A549 treated with CORT108297 at 1 μM for 4 hours (cell line): ENCODE measurements at places on chromosomes 7 and 10. TPM values are rescaled to one million over a fixed set of nuclear protein-coding genes. Genes with fewer than 3 reads are reported as not detected.

Gene PON1
- total RNA-seq, result 0.29 to 1.2 TPM (median 0.68 TPM) in 5 replicates

Gene JAKMIP3
- total RNA-seq, result 1.4 to 1.8 TPM (median 1.7 TPM) in 5 replicates

Gene NXPH1
- total RNA-seq, result not detected in 5 replicates

Gene C10orf67
- total RNA-seq, result 0.05 to 0.17 TPM (median 0.06 TPM) in 5 replicates

Gene CHN2
- total RNA-seq, result not detected in 5 replicates

Gene PRSS1
- not detected in 5 replicates for total RNA-seq

Gene PIK3AP1
- 0.51 to 0.70 TPM (median 0.60 TPM) in 5 replicates for total RNA-seq

Gene INMT
- not detected in 5 replicates for total RNA-seq

Gene HYAL4
- total RNA-seq, result not detected in 5 replicates

Gene GHRHR
- total RNA-seq, result not detected in 5 replicates

Gene C10orf62
- total RNA-seq, result 0.10 TPM in 1 of 5 replicates, not detected in the others

Gene MMD2
- total RNA-seq, result not detected in 5 replicates

Gene FAM25G
- total RNA-seq, result 1.1 to 1.8 TPM (median 1.5 TPM) in 3 of 5 replicates, not detected in the others

Gene MAGI2
- 0.27 to 0.46 TPM (median 0.39 TPM) in 5 replicates for total RNA-seq
